Pulmonary artery endothelial cell (primary cell): ENCODE measurements at places on chromosomes 16 and 17.

DNA sequence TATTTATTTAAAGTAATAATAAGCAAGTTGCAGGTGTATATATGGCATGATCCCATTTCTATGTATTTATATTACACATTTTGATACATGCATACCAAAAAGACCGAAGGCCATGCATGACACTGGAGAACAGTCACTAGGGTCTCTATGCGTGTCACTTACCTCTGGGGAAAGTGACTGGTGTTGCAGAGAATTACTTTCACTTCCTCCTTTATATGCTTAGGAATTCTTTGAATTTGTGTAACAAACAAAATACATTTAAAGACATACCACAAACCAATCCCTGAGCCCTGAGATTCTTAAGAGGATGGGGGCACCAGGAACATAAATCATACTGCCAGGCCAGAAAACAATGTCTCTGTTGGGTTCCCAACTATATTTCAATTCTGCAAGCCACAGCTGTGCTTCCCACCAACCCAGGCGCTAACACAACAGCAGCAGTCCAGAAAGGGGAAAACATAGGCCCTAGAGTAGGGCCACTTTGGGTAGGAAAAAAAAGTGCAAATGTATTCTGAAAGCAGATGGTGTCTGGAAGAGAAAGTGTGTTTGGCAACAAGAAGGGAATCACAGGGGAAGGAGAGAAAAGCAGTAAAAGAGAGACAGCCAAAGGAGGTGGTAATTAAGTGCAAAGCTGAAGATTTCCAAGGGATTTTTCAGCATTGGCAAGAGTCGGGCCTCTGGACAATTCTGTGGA lies 24.5 kb upstream of the HYDIN start:
- no peak for DNase-seq

DNA sequence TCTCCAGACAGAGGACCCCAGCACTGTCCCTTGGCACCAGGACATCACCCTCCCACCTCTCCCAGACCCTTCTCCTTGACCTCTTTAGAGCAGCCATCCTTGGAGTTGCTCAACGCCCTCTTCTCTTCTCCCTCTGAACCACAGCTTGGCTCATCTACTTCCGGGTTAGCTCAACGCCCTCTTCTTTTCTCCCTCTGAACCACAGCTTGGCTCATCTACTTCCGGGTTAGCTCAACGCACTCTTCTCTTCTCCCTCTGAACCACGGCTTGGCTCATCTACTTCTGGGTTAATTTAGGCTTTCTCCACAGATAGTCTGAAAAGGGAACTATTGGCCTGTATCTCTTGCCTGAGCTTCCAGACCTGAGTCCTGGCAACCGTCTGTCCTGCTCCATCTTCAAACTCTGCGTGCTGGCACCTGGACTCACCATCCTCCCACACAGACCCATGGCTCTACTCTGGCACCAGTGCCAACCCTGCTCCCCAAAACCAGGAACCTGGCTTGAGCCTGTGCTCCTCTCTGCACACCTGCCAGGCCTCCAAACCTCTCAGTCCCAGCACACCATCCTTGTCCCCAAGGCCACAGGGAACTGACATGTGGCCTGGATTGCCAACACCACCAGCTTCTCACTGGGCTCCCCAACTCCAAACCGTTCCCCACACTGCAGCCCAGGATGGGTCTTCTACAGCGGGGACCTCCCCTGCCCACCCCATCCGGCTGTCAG lies 25.3 kb upstream of the FAAP100 start:
- DNase-seq = no peak

DNA sequence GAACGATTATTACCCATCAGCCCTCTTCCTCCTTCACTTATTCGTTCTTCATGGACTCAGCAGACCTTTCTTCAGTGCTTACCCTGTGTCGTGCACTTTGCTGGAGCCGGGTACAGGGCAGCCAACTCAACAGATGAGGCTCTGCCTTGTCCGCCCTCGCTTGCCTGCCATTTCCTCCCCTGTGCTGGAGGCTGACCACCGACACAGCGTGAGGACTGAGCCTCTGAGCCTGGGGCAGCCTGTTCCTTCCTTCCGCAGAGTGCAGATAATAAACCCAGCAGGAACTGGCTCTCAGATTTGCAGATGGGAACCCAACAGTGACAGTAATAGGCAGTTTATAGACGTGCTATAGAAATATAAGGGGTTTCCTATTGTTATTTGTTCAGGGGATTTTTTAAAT lies 7.0 kb upstream of the SLC39A11 start:
- no peak for DNase-seq

GRCh38 chr17:68198931-68199836 lies 48.7 kb upstream of the AMZ2 start:
- no peak for DNase-seq

- DNase-seq = no peak
These were observed 5.9 kb upstream of the UBE2O start for GRCh38 chr17:76458580-76459490.

- DNase-seq = no peak
These were observed 370.0 kb downstream of the KCNJ2 start for GRCh38 chr17:70539132-70539924.

DNA sequence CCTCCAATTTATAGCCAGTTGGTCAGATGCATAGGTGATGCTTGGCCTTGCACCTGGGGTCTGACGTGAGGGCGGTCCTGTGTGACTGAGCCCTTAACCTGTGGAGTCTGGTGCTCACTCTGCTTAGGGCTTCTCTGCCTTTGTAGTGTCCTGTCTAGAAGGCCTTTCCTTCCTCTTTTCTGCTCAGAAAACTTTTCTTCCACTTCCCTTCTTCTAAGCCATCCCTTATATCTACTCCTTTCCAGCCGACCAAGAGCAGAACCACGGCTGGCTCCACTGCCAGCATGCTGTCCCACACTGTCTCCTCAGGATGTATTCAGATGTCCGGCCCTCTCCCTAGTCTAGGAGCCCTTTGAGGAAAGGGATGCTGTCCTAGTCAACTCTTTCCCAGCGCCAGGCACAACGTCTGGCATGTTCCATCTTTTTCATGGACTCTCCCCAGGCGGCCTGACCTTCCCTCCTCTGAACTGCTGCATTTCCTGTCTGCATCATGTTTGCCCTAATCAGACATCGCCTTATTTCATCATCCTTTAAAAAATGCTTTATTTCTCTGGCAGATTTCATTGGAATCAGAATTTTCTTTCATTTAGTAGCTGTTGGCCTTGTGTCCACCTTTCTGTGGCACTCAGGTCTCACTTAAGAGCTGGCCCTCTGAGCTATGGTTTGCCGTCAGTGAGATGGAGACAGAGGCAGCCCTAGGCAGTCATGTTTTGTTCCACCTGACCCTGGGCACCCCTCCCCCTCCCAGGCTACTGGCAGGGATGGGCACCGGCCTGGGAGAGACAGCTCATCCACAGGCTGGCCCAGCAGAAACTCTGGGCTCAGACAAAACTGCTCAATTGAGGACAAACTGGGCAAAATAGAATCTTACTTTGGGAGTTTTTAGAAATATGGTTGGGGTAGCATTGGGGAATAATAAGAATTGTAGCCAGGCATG lies 15.5 kb upstream of the BRCA1 start:
- DNase-seq = no peak

- DNase-seq = no peak
These were observed 824 bp upstream of the MPP2 start for GRCh38 chr17:43907998-43908721.

- DNase-seq = no peak
These were observed 6.8 kb downstream of the MAP2K3 start for GRCh38 chr17:21291357-21291756.

DNA sequence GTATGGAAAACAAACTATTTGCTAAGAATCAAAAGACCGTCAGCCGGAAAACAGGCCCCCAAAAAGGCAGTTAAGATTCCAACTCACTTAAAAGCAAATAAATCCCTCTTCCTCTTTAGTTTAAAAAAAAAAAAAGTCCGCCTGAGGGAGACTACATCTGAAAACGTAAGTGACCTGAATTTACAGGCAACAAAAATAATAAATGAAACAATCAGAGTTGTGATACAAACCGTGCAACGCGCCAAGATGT lies 1.1 kb downstream of the KANSL1 start:
- DNase-seq = no peak

DNA sequence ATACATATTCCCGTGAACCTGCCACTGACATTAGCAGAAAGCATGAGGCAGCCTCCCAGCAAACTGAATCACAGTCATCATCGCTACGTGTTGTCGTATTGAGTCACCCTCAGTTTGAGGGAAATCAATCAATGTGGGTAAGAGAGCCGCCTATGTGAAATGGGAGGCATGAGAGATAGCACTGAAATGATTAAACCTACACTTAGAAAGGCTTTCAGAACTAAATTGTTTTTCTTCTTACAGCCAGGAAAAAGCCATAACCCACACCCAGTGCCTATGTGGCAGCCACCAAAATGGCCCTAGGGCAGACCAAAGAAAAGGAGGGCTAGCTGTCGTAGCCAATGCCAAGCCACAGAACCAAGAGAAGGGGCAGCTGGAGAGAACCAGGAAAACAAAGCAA lies 90.5 kb downstream of the ADAMTS18 start:
- DNase-seq = no peak

- peak; percentile 19 for DNase-seq
These were observed 132.5 kb downstream of the AATF start for GRCh38 chr17:37081287-37081686.

GRCh38 chr16:11253995-11254912 lies 1.8 kb downstream of the SOCS1 start:
- no peak for DNase-seq

- DNase-seq = no peak
These were observed 26.0 kb upstream of the ERN1 start for GRCh38 chr17:64155751-64156544.

DNA sequence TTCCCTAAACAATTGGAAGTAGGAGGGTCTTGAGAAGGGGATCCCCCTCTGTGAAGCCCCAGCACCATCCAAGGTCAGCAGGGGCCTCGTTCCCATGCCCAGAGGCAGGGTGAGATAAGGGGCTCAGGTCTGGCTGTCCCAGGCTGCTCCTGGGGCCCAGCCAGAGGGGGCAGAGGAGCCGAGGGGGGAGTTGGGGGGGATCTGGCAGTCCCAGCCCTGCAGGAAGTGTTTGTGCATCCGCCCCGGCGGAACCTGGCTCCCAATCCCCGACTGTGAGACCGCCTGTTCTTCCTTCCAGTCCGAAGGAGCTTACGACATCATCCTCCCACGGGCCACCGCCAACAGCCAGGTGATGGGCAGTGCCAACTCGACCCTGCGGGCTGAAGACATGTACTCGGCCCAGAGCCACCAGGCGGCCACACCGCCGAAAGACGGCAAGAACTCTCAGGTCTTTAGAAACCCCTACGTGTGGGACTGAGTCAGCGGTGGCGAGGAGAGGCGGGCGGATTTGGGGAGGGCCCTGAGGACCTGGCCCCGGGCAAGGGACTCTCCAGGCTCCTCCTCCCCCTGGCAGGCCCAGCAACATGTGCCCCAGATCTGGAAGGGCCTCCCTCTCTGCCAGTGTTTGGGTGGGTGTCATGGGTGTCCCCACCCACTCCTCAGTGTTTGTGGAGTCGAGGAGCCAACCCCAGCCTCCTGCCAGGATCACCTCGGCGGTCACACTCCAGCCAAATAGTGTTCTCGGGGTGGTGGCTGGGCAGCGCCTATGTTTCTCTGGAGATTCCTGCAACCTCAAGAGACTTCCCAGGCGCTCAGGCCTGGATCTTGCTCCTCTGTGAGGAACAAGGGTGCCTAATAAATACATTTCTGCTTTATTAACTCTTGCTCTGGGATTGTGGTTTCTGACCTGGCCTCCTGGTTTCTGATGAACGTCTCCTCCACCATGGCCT lies 14.9 kb downstream of the GPRC5C start:
- DNase-seq = no peak

GRCh38 chr16:79009896-79010295 lies 590.6 kb downstream of the MAF start:
- no peak for DNase-seq

GRCh38 chr16:82585675-82586074 lies 41.1 kb upstream of the CDH13 start:
- no peak for DNase-seq
